ENCODE measurements at places on chromosomes 11 and 22.

GRCh38 chr11:75820645-75821044 lies 5.6 kb downstream of the UVRAG start:
- DNase-seq, result no peak

GRCh38 chr22:38303974-38304373 lies 13.3 kb downstream of the CSNK1E start:
- DNase-seq, result no peak

- DNase-seq, result no peak
Observed at GRCh38 chr11:108718466-108718865, 53.6 kb downstream of the DDX10 start.

DNA sequence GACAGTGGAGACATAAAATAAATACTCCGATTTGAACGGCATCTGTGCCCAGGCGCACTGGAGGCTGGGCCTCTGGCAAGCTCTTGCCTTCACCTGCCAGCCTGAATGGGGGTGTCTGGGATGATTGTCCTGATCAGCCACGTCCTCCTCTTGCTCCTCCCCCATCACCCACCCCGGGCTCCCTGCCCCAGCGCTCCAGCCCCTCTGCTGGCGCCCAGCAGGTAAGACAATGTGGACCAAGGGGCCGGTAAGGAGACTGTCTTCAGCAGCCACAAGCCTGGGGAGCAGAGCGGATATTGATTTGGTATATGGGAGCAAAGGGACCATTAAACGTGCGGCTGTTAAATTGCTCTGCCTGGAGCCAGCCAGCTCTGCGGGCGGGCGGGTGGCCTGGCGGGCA lies 24.9 kb downstream of the WNT11 start:
- DNase-seq, result no peak

GRCh38 chr11:117259417-117259816 lies 26.9 kb downstream of the RNF214 start:
- no peak for DNase-seq

DNA sequence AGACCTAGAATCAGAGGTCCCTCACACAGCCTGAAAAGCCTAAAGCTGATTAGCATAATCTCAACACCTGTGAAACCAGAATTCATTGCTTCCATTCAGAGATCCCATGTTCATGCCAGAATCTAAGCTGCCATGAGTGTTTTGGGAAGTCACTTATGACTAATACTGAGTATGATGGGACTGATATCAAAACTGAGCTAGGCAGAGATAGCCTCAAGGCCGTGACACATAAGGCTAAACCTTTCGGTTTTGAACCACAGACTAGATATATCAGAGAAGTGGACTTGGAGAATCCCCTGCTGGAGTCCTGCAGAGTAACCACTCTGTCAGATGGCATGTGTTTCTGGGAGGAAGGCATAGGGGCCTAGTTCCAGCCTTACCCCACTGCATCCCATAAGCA lies 23.1 kb upstream of the GLYATL2 start:
- no peak for DNase-seq

GRCh38 chr11:132226522-132226921 lies 856.1 kb downstream of the NTM start:
- no peak for DNase-seq

- no peak for DNase-seq
Observed at GRCh38 chr11:86641537-86642261, 30.7 kb downstream of the ME3 start.

DNA sequence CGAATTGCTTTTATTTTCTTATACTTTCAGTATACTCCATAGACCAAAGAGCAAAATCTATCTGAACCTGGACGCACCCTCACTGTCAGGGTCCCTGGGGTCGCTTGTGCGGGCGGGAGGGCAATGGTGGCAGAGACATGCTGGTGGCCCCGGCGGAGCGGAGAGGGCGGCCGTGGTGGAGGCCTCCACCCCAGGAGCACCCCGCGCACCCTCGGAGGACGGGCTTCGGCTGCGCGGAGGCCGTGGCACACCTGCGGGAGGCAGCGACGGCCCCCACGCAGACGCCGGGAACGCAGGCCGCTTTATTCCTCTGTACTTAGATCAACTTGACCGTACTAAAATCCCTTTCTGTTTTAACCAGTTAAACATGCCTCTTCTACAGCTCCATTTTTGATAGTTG lies 1077.4 kb downstream of the BRD1 start:
- no peak for DNase-seq

- DNase-seq, result peak; percentile 69
Observed at GRCh38 chr11:65781152-65781961, 581 bp upstream of the AP5B1 start.

DNA sequence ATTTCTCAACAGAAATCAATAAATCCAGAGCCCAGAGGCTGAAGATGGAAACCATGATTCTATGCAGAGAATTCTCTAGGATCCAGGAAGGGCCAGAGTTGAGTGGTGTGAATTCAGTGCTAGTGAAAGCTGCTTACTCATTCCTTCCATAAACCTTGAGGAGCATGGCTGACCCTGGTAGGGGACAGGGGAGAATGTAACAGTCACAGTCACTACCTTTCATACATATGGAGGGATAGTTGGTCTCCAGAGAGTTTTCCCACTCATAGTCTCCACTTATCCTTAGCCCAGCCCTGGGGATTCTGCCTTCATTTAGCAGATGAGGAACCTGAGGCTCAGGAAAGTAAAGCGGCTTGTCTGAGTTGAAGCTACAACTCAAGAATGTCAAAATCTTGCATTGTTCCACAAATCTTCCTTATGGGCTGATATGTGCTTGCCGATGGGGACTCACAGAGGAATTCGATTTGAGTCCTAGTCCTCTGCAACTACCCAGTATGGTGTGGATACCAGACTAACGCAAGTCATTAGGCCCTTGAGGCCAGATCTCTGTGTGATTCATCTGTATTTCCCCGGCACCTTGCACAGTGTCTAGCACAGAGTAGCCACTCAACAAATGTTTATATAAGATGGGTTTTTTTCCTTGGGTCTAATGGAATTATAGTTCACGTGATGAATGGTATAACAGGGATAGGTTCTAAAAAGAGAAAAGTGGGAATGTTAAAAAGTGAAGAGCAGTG lies 3.7 kb upstream of the ANAPC15 start:
- no peak for DNase-seq

- no peak for DNase-seq
Observed at GRCh38 chr11:1669546-1670218, 27.3 kb upstream of the KRTAP5-6 start.

DNA sequence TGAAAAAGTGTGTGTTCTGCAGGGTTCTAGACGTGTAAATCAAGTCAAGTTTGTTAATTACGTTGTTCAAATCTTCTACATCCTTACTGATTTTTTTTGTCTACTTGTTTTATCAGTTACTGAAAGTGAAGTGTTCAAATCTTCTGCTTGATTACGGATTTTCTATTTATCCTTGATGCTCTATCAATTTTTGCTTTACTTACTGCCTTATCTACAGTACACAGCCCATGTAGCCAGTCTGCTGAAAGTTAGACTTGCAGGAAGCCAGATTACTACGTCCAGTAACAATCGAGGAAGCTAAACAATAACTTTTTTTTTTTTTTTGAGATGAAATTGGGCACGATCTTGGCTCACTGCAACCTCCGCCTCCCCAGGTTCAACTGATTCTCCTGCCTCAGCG lies 15.6 kb upstream of the C11orf24 start:
- DNase-seq, result no peak

GRCh38 chr11:46557684-46558151 lies 36.1 kb downstream of the AMBRA1 start:
- DNase-seq, result no peak

DNA sequence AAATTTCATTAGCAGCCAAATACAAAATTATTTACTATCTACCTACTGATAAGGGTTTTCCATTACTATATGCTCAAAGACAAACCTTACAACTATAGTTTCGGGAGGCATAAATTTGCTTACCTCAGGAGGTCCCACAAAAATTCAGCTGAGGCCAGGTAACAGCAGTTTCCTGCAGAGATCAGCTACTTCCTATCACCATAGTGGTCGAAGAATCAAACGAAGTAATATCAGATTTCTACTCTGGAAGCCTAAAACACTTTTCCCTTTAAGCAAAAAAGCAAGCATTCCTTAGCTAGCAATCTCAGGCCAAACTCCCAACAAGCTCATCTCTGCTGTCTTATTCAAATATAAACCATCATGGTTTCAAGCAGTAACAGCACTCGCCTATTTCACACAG lies 3.1 kb downstream of the NAP1L4 start:
- no peak for DNase-seq

GRCh38 chr11:68341557-68342458 lies 29.4 kb downstream of the LRP5 start:
- DNase-seq, result peak; percentile 46

GRCh38 chr22:33831207-33831606 lies 89.1 kb downstream of the LARGE1 start:
- DNase-seq, result no peak

DNA sequence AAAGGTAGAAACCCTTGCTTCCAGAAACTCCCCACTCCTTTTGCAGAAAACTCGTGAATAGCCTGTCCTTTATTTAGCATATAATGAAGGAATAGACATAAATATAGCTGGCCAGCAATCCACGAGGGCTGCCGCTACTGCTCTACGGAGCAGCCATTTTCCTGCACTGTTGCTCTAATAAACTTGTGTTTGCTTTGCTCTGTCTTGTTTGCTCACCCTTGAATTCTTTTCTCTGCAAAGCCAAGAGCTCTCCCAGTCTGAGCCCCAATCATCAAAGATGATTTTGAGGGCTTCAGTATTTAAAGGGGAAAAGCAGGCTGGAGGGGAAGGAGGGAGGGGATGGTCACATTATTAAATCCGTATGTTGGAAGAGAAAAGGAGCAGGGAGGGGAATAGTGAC lies 16.6 kb upstream of the CHKA start:
- DNase-seq, result no peak

GRCh38 chr11:88175569-88176075 lies 379 bp upstream of the RAB38 start:
- DNase-seq, result peak; percentile 49

DNA sequence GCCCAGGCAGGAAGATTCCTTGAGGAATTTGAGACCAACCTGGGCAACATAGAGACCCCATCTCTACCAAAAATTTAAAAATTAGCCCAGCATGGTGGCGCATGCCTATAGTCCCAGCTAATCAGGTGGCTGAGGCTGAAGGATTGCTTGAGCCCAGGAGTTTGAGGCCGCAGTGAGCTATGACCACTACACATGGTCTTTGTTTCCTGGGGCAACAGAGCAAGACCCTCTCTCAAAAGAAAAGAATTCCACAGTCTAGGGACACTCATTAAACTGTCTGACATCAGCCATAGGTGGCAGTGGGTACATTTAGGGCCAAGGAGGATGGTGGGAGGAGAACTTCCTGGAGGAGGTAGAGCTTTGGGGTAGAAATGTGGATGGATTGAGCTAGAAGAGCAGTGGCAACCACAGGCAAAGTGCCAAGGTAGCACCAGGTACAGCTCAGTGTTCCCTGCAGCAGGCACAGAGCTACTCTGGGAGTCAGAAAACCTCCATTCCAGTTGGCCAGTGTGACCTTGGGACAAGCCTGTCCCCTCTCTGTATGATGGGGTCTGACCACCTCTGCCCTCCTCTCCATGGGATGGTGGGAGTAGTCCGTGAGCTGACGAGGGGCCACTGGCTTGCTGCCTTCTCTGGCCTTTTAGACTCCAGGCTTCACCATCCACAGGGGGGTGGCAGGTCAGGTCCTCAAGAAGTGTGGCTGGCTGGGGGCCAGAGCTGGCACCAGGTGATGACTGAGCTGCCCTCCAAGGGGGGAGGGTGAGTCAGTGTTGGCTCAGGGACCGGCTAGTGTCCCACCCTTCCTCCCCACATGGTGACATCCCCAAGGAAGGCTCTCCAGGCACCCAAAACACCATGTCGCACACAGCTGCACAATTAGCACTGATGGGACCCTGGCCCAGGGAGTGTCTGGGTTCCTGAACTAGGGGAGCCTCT lies 3.7 kb upstream of the CLCF1 start:
- DNase-seq, result no peak

- DNase-seq, result no peak
Observed at GRCh38 chr11:23320131-23320530, 459.9 kb upstream of the CCDC179 start.

DNA sequence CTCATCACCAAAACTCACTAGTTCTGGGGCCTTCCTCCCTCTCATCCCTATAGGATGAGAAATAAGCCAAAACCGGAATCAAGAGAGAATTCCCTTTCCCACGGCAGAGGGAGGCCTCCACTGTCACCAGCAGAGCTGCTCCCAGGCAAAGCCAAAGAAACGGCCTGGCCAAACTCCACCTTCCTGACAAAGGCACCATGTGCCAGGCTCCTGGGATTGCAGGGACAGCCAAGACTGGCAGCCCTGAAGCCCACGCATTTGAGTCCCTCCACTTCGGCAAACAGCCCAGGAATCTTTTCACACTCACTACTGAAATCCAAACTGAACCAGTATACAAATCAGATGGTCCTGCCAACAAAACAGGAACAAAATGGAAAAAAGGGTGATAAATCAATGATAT lies 6.1 kb downstream of the SMCO4 start:
- DNase-seq, result peak; percentile 18

GRCh38 chr11:134034496-134035381 lies 34.1 kb upstream of the JAM3 start:
- no peak for DNase-seq

- DNase-seq, result no peak
Observed at GRCh38 chr11:59689015-59689414, 20.2 kb upstream of the PATL1 start.

DNA sequence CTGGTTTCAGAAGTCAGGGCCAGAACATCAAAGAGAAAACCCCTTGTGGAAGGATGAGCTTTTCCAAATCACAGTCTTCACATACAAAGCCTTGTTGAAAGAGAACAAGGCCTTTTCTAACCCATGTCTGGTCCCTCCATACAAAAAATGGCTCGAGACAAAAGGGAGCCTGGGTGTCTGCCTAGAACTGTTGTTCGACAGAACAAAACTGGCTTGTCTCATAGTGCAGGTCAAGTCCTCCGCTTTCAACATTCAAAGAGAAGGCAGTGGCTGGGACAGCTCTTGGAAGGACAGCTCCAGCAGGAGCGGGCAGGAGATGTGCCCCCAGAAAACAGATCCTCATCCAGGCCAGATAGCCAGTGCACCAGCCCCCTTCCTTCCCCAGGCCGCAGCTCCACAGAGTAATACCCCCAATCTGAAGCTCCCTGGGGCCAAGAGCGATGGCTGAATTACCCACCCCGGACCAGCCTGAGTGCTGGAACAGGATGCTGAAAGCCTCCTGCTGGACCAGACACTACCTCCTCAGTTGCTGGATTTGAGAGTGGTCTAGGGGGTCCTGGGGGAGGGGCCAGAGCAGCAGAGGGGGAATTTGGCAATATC lies 27.6 kb downstream of the USH1C start:
- DNase-seq, result no peak

DNA sequence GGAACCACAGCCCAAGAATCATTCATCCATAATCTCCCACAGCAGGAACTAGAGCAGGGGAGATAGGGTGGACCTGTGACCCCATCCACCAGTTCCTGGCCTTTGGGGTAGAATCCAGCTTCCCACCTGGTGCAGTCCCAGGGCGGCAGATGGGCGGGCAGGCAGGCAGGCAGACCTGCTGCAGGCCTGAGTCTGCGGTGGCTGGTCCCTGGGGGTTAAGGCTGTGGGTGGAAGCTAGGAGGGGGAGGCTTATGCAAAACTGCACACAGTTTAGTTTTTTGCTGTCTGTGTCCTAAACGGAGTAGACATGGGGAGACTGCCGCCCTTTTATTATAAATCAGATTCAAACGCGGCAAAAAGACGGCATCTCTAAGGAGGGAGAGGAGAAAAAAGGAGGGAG lies 4.5 kb upstream of the NEFH start:
- no peak for DNase-seq
